ENCODE measurements at places on chromosomes 13 and 19.
A peak's percentile ranks its signal among the peaks of the same experiment; 100 is the strongest.

- DNase-seq: peak; percentile 42
Observed at GRCh38 chr19:11191273-11191755, 6.0 kb downstream of the KANK2 start.

- DNase-seq: no peak
Observed at GRCh38 chr19:41501854-41502253, 58.9 kb downstream of the ERICH4 start.

DNA sequence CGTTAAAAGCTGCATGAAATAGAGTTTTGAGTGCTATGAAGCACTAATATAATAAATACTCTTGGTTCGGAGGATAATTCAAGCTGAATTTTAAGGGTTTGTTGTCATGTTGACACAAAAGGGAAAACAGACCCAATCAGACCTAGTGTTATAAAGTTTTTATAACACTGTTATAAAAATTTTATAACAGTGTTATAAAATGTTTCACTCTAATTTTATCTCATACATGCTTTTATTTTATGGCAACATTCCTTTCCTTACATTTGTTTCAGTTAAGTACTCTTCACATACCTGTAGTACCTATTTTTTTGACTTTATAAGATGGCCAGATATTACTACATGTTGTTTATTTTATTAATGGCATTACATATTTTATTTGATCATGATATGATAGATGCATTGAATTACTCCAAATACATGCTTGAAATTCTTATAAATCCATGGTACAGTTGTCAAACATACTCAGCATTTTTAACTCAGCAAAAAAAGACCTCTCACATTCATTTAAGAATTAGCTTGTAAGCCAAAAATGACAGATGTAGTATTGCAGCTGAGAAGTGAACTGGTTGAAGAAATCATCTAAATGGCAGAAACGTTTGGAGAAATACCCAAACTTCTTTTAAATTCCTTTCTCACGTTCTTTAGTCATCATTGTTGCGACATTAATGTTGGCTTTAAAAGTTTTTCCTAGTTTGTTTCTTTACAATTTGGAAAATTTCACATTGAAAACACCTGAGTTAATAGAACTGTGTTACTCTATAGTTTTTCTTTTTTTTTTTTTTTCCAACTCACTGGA is 104.5 kb downstream of the PIBF1 start:
- no peak for DNase-seq

DNA sequence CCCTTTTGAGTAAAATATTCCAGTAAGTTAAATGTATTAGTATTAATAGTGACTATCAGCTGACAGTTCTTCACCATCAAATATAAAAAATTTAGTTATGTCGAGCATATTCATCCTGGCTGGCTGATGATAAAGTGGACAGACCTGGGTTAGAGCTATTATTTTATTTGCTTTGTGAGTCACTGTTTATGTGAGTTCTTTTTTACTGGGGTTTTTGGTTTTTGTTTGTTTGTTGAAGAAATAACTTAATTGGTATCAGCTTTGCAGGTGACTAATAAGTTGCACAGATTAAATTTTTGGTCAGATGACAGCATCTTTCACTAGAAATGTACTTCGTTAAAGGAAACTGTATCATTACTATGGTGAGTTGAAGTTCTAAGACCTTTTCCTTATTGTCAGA is 224.7 kb downstream of the GGACT start:
- no peak for DNase-seq

- DNase-seq: peak; percentile 39
Observed at GRCh38 chr13:23748109-23748990, 140.8 kb downstream of the MIPEP start.

GRCh38 chr19:39238209-39238608 is 6.6 kb downstream of the IFNL3 start:
- no peak for DNase-seq

DNA sequence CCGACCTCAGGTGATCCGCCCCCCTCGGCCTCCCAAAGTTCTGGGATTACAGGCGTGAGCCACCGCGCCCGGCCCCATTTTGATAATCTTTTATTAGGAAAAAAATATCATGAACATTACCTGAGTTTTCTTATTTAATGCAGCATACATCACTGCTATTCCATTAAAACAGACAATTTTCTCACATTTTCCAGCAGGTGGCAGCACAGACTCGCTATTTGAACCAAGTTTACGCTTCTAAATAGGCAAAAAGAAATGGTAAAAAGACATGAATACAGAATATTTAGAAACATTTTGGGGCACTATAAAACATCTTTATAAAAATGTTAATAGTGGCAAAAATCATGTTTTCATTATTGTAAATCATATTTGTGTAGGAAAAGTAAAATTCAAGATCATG is 903.1 kb downstream of the SLITRK6 start:
- DNase-seq: peak; percentile 39

DNA sequence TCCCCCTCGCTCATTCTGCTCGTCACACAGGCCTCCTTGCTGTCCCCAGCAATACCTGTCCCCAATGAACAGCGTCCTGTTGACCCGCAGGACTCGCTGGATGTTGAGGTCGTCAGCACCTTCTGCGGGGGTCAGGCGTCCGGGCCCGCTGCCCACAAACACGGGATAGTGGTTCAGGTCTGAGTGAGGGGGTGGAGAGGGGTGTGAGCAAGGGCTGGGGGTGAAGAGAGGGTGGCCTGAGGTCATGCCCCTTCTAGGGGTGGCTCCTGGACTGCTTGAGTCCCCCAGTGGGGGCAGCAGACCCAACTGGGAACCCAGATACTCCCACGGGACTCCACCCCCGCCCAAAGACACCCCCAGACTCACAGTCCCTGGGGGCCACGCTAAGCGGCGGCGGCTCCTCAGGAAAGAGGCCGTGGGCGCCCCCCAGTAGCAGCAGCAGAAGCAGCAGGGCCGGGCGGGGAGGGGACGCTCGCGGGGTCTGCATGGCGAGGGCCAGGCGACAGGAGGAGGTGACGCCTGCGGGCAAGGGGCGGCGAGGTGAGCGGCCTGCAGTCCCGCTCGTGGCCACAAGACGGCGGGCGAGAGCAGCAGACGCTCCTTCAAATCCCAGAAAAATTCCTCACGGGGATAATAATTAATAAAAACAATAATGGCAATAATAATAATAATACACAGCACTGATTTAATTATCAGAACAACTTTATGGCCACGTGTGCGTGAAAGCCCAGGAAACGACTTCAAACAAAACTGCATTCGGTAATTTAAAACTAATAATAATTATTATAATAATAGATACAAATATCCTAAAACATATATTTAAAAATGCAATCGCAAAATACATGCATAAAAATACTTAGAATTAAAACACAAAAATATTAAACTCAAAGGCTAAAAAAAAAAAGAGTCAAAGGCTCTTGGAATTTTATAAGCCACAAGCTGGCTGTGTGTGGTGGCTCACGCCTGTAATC is 1.2 kb downstream of the SEMA6B start:
- DNase-seq: no peak

GRCh38 chr19:40726279-40726678 is 9.4 kb downstream of the ITPKC start:
- DNase-seq: no peak

- no peak for DNase-seq
Observed at GRCh38 chr19:10726268-10726667, 8.4 kb downstream of the DNM2 start.

DNA sequence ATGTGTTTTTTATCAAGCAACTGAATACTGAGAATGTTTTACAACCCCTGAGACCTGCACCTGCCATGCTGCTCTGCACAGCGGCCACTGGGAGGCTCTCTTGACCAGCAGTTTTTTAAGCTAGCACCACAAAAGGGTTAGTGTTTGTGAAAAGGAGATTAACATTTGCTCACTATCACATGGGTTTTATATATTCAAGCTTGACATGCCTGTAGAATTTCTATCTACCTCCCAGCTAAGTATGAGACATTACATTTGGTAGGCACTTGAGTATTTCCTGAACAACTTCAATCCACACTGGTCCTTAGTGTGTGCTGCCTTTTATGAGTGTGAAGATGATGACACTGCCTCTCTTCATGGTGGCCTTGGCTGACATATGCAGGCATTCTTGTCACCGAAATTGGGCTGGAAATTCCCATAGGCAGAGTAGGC is 1238.9 kb downstream of the UQCRFS1 start:
- DNase-seq: no peak

DNA sequence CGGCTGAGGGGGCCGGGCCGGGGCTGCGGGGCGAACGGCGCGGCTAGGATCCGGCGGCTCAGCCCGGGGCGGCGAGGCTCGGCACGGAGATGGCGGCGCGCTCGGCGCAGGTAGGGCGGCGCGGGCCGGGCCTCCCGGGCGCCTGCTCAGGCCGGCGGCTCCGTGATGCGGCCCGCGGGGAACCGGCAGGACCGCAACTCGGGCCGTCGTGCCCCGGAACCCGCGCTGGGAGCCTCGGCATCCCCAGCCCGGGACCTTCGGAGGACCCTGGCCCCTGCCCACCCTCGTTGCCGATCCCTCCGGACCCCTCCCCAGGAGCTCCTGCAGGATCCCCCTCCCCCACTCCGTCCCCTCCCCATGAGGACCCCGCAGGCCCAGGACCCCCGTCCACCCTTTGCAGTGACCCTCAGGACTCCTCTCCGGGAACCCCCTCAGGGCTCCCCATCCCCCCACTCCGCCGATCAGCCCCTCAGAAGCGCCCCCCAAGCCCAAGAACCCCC is 304 bp downstream of the EVI5L start:
- no peak for DNase-seq

- DNase-seq: no peak
Observed at GRCh38 chr19:6173190-6173589, 37.7 kb downstream of the ACSBG2 start.

DNA sequence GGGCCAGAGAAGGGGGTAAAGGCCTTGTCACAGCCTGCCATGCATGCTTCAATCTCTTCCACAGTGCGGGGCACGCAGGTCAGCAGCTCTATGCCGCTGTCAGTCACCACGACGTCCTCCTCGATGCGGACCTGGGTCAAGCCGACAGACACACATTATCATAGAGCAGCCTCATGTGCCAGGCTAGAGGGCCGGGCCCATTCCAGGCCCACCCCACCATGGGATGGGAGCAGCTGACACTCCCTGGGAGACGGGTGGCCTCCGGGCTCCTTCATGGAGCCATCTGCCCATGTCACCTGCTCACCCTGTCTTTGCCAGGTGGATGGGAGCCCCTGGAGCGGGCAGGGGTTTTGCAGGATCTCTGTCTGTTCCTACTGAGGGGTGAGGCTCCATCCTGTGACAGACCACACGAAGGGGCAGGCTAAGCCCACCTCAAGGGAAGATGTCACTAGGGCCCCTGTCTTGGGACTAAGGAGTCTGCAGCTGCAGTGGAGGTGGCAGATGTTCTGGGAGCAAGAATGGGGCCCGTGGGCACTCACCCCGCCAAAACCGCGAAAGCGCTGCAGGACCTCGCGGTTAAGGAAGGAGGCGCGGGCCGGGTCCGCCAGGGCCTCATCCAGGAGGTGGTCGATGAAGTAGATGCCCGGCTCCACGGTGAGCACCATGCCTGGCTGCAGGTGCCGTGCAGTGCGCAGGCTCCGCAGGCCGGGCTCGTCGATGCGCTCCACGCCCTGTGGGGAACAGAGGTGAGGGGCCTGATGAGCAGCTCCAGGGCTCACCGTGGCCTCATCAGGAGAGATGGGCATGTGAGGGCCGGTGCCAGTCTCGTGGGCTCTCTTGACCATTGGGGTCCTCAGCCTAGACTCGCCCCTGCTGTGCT is 14.1 kb downstream of the CEBPG start:
- no peak for DNase-seq

DNA sequence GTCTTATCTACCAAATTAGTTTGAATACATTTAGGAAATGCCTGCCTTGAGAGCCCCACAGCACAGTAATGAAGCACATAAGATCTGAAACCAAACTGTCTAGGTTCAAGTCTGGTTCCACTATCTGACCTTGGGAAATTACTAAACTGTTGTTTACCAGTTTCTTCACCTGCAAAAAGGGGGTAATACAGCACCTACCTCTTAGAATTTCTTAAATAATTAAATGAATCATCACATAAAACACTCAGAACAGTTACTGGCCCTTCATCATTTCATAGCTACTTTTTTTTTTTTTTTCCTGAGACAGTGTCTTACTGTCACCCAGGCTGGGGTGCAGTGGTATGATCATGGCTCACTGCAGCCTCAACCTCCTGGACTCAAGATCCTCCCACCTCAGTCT is 59.6 kb downstream of the USP12 start:
- no peak for DNase-seq

- peak; percentile 32 for DNase-seq
Observed at GRCh38 chr19:32373585-32374295, 28.3 kb downstream of the ZNF507 start.

DNA sequence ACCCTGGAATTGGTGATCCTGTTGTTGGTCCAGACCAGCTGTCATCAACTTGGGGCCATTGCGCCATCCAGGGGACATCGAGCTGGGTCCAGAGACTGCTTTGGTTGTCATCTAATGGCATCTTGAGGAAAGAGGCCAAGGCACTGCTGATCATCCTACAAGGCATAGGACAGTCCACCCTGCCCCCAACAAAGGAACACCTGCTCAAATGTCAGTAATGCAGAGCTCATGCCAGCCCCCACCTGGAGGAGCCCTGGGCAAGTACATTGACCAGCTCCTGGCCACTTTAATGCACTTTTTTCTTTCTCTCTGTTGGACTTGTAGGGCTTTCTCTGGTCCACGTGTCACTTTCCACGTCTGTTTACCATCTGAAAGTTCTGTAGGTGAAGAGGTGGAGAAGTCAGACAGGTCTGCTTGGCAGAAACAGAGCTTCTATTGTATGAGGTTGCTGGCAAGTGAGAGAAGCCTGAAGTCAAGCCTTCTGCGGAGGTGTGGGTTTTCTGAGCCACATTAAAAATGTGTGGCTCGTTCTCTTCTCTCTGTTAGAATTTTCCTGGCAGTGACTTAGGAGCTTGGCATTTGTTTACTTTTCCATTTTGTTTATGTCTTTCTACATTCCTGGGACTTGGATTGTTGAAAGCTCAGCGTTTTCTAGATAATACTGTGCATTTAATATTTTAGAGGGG is 124.0 kb upstream of the RNF113B start:
- peak; percentile 31 for DNase-seq

DNA sequence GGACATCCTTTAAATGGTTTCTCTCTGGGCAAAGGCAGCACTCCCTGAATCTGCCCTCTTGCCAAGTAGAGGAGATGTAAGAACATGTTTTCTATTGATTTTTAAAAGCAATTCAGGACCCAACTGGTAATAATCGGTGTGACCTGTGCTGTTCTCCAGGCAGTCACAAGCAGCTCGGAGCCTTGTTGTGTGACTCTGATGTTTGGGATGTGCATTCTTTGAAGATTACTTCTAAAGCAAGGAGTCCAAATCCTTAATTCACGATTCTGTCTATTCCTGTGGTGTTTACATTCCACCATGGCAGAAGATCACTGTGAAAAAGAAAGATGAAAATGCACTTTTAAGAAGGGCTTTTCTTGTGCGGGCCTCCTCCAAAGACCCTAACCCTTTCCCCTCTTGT is 122.3 kb upstream of the ZNF536 start:
- no peak for DNase-seq

DNA sequence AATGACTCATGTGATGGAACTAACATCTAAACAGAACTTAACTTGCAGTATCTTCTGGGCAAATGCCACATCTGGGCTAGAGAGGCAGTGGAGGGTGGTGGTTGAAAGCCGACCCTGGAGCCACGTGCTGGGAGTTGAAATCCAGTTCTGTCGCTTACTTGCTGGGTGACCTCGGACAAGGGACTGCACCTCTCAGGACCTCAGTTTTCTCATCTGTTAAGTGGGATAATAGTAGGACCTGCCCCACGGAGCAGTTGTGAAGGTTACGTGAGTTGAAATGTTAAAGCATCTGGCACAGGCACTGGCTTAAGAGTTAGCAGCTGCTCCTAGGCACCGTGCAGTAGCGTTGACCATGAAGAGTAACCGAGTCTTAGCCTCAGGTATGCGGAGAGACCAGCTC is 76.1 kb downstream of the SIPA1L3 start:
- DNase-seq: no peak
